Aorta (tissue), 5 donors: ENCODE measurements at places on chromosomes 6 and 20. TPM values are rescaled to one million over a fixed set of nuclear protein-coding genes. Genes with fewer than 3 reads are reported as not detected.

DNA sequence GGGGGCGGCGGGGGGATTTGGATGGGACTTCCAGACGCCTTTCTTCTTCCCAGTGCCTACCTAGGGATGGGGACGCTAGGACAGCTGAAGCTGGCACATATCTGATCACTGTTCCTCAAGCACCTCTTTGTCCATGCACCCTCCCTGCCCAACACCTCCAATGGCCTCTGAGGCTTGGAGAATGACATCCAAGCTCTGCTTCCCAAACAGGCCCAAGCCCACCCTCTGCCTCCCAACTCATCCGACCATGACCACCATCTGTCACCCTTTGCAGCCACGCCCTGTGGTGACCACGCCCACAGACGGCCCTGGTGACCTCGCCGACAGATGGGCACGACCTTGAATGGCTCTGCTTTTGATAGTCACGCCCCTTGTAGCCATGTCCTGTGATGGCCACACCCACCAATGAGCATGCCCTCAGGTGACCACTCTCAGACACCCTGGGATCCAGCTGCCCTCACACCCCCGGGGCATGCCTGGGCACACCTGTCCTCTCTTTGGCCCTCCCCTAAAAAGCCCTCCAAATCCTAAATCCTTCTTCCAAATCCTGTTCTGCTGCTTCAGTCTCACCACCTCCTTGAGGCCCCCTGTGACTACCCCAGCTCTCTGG lies 51.0 kb downstream of the SSR1 start:
- peak overlapping the region; percentile 37 for H3K4me3 ChIP-seq
- peak; percentile 68 for DNase-seq
- no peaks in the 10 kb centered on the region for H3K4me1 ChIP-seq
- no peaks in the 10 kb centered on the region for H3K36me3 ChIP-seq
- H3K27me3 ChIP-seq, result no peaks in the 10 kb centered on the region
- H3K27ac ChIP-seq, result no peak overlapping the region

DNA sequence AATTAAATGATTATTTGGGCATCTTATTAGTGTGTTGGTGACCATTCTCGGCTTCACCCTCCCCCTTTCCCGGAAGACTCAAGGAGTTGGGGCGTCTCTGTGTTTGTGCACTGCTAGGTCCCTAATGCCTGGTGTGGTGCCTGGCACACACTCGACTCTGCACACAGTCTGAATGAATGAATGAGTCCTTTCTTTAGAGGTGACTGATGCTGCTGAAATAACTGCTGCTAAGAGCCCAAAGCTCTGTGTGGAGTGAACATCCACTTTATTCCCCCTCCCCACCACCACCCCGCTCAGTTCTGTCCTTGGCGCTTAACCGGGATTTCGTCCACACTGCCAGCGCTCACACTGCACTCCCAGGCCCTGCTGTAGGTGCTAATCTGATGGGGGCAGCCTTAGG lies 1.2 kb upstream of the PHACTR3 start:
- H3K36me3 ChIP-seq, result no peaks in the 10 kb centered on the region
- H3K4me3 ChIP-seq, result no peak overlapping the region
- no peaks in the 10 kb centered on the region for H3K27me3 ChIP-seq
- H3K4me1 ChIP-seq, result no peaks in the 10 kb centered on the region
- DNase-seq, result no peak

DNA sequence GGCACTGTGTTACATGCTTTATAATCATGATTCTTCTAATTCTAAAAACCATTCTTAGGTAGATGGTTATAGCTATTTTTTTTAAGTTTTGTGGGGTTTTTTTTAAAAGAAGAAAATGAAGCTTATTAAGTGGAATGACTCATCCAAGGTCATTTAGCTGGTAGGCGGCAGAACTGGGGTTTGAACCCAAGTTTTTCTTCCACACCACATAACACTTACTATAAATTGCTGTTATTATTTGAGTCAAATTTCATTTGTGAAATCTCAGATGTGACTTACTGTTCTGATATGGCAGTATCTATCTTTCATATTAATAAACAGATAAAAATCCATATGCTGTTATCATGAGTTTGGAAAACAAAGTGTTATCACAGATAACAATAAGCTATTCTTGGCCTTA lies 10.4 kb upstream of the COL10A1 start:
- H3K4me1 ChIP-seq, result no peaks in the 10 kb centered on the region
- no peaks in the 10 kb centered on the region for H3K36me3 ChIP-seq
- H3K4me3 ChIP-seq, result no peak overlapping the region
- no peak overlapping the region for H3K27ac ChIP-seq
- no peak for DNase-seq

GRCh38 chr20:10710991-10711775 lies 37.4 kb upstream of the JAG1 start:
- no peak for DNase-seq
- peaks cover 6% of the 10 kb centered on the region for H3K4me1 ChIP-seq
- no peak overlapping the region for H3K4me3 ChIP-seq
- peak overlapping the region; percentile 14 for H3K27ac ChIP-seq
- no peaks in the 10 kb centered on the region for H3K27me3 ChIP-seq

- H3K27me3 ChIP-seq, result no peaks in the 10 kb centered on the region
- no peaks in the 10 kb centered on the region for H3K36me3 ChIP-seq
- no peak overlapping the region for H3K27ac ChIP-seq
- no peak for DNase-seq
- H3K4me3 ChIP-seq, result no peak overlapping the region
- H3K4me1 ChIP-seq, result no peaks in the 10 kb centered on the region
Observed at GRCh38 chr20:14478126-14478525, 140.7 kb upstream of the FLRT3 start.

DNA sequence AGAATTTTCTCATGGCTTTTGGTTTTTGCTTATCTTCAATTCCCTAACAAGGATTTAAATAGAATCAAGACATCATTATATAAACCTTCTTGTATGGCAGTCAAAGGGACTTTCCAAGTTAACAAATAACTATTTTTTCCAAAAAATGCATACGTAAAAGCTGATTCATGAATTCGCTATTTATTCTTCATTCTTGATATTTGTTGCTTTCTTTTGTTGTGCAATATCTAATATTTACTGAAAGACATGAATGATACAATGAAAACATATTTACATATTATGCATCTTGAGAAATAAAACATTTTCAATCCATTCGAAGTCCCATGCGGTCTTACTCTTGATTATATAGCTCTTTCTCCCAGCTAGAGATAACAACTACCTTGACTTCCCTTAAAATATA lies 47.0 kb upstream of the SPTLC3 start:
- no peaks in the 10 kb centered on the region for H3K36me3 ChIP-seq
- H3K27me3 ChIP-seq, result no peaks in the 10 kb centered on the region
- H3K4me1 ChIP-seq, result no peaks in the 10 kb centered on the region
- no peak overlapping the region for H3K27ac ChIP-seq
- H3K4me3 ChIP-seq, result no peak overlapping the region

DNA sequence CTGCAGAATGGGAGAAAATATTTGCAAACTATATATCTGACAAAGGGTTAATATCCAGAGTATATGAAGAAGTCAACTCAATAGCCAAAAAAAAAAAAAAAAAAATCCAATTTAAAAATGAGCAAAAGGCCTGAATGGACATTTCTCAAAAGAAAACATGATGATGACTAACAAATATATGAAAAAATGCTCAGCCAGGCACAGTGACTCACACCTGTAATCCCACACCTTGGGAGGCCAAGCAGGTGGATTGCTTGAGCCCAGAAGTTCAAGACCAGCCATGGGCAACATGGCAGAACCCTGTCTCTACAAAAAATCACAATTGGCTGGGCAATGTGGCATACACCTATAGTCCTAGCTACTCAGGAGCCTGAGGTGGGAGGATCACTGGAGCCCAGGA lies 2.1 kb upstream of the ECHDC1 start:
- no peaks in the 10 kb centered on the region for H3K4me1 ChIP-seq
- H3K36me3 ChIP-seq, result no peaks in the 10 kb centered on the region
- H3K27me3 ChIP-seq, result no peaks in the 10 kb centered on the region
- H3K4me3 ChIP-seq, result no peak overlapping the region

GRCh38 chr6:36368921-36369865 lies 18.3 kb downstream of the ETV7 start:
- no peak for DNase-seq
- no peak overlapping the region for H3K4me3 ChIP-seq
- peaks cover 4% of the 10 kb centered on the region for H3K36me3 ChIP-seq
- H3K4me1 ChIP-seq, result no peaks in the 10 kb centered on the region
- H3K27ac ChIP-seq, result no peak overlapping the region
- H3K27me3 ChIP-seq, result no peaks in the 10 kb centered on the region

The SIRPB1 gene
- total RNA-seq, result 1.8 TPM

The C20orf141 gene
- not detected for total RNA-seq

DNA sequence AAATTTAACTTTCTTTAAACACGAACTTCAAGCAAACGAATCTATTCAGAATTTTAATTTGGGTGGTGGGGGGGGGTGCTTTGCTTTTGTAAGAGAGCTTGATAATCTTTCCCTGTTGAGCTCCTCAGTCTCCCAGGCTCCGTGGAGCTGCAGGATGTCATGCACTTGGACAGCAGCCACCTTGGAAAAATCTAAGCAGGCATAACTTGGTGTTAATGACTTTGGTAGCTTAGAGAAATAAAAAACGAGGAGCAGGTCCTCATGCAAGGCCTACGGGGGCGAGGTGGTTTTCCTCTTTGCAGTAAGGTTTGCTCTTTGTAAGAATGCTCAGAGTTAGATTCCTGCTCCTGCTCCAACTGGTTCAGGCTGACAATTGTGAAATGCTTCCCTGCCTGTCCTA lies 102.3 kb downstream of the EDN1 start:
- no peak for DNase-seq
- H3K4me1 ChIP-seq, result peaks cover 5% of the 10 kb centered on the region
- no peak overlapping the region for H3K27ac ChIP-seq
- H3K36me3 ChIP-seq, result no peaks in the 10 kb centered on the region
- H3K4me3 ChIP-seq, result no peak overlapping the region
- H3K27me3 ChIP-seq, result no peaks in the 10 kb centered on the region

The LBP gene
- total RNA-seq, result 2.7 TPM

DNA sequence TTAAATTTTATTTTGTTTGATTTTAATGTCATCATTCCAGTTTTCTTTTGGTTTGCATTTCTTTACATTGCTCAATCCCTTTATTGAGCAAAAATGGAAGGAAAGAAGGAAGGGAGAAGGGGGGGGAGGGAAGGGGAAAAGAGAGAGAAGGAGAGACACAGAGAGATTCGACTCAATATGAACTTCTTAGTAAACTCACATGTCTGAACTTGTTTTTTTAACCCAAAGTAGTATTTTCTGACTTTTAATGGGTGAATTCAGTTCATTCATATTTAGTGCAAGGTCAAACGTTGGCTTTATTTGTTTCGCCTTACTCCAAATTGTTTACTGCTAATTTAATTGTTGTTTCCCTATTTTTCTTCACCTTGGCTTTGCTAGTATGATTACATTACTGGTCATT lies 278.6 kb downstream of the COL12A1 start:
- H3K4me3 ChIP-seq, result no peak overlapping the region
- H3K36me3 ChIP-seq, result no peaks in the 10 kb centered on the region
- no peaks in the 10 kb centered on the region for H3K4me1 ChIP-seq
- H3K27me3 ChIP-seq, result no peaks in the 10 kb centered on the region
- no peak overlapping the region for H3K27ac ChIP-seq

The FILIP1 gene
- 53.3 TPM for total RNA-seq

- H3K27me3 ChIP-seq, result no peaks in the 10 kb centered on the region
- no peaks in the 10 kb centered on the region for H3K36me3 ChIP-seq
- no peaks in the 10 kb centered on the region for H3K4me1 ChIP-seq
- no peak overlapping the region for H3K4me3 ChIP-seq
- H3K27ac ChIP-seq, result no peak overlapping the region
Observed at GRCh38 chr20:32575805-32576204, 9.3 kb downstream of the NOL4L start.

The CTSZ gene
- total RNA-seq, result 241 TPM

DNA sequence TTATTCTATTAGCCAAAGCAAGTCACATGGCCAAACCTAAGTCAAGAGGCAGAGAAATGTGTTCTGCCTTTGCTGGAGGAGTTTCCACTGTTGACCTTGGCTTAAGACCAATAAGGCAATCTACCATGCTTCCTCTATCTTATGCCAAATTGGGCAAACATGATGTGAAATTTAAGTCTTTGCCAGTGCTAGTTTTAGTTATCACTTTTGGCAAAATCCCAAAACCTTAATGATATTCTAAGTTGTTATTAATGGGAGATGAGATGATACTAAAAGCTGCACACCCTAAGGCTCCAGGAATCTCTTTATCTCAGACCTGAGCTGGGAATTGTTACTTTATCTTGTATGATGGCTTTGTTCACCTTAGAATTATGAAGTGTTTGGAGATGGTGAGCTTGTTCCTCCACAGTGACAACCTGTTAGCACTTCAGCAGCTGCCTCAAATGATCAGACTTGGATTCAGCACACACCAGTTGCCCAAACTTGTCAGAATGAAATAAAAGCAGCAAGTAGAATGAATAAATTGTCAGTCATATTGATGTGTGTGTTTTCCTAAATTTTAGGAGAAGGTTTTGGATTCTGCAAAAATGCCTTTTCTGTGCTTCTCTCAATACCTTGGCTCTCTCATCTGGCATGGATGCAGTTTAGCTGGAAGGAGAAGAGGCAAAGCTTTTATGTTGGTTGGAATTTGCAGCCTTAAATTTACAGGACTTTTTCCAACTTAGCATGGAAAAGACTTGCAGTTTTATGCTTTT lies 49.3 kb downstream of the RIN2 start:
- no peaks in the 10 kb centered on the region for H3K27me3 ChIP-seq
- H3K4me1 ChIP-seq, result no peaks in the 10 kb centered on the region
- H3K36me3 ChIP-seq, result no peaks in the 10 kb centered on the region
- H3K27ac ChIP-seq, result no peak overlapping the region
- no peak for DNase-seq

- H3K4me3 ChIP-seq, result no peak overlapping the region
- DNase-seq, result no peak
- H3K36me3 ChIP-seq, result no peaks in the 10 kb centered on the region
- no peak overlapping the region for H3K27ac ChIP-seq
- no peaks in the 10 kb centered on the region for H3K4me1 ChIP-seq
- no peaks in the 10 kb centered on the region for H3K27me3 ChIP-seq
Observed at GRCh38 chr20:23225407-23226060, 125.1 kb upstream of the NXT1 start.

- H3K27me3 ChIP-seq, result no peaks in the 10 kb centered on the region
- DNase-seq, result no peak
- H3K4me3 ChIP-seq, result no peak overlapping the region
- H3K27ac ChIP-seq, result no peak overlapping the region
Observed at GRCh38 chr20:16283978-16284377, 289.3 kb downstream of the KIF16B start.

The NKX2-2 gene
- not detected for total RNA-seq

The DEF6 gene
- 9.9 TPM for total RNA-seq

The OPRM1 gene
- not detected for total RNA-seq

GRCh38 chr6:68777956-68778355 lies 142.9 kb downstream of the ADGRB3 start:
- H3K27me3 ChIP-seq, result no peaks in the 10 kb centered on the region
- H3K27ac ChIP-seq, result no peak overlapping the region
- DNase-seq, result no peak
- H3K4me1 ChIP-seq, result no peaks in the 10 kb centered on the region
- H3K36me3 ChIP-seq, result no peaks in the 10 kb centered on the region
- no peak overlapping the region for H3K4me3 ChIP-seq

- no peaks in the 10 kb centered on the region for H3K4me1 ChIP-seq
- no peaks in the 10 kb centered on the region for H3K36me3 ChIP-seq
- no peak overlapping the region for H3K4me3 ChIP-seq
Observed at GRCh38 chr20:8385247-8385646, 253.2 kb downstream of the PLCB1 start.
